ENCODE measurements at places on chromosomes 1 and 21.

GRCh38 chr1:117167402-117167801 lies 43.3 kb downstream of the VTCN1 start:
- no peak for DNase-seq

DNA sequence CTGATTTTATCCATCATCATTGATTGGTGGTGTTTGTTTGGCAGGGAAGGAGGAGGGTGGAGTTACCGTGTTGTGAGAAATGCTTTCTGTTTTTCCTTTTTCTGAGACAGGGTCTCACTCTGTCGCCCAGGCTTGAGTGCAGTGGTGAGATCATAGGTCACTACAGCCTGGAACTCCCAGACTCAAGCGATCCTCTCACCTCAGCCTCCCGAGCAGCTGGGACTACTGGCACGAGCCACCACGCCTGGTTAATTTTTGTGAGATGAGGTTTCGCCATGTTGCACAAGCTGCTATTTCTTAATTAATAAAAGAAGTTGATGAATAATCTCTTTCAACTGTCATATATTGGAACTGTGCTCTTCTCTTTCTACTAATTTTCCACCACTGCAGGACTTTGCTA lies 44.3 kb downstream of the HUNK start:
- no peak for DNase-seq

DNA sequence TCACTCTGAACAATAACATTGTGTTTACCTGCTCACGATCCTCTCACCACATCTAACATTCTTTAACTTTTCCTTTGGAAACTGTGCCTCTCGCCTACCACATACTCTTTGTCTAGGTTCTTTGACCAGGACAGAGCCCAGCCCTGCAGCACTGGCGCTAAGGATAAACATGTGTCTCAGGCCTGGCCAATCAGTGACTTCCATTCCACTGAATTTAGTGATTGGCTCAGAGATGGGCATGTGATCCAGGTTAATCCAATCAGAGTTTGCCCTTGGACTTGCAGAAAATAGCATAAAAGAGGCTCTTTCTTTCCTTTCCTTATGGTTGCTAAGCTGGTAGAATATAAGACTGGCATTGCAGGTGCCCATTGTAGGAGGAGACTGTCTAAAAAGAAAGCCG lies 605.7 kb downstream of the MATN1 start:
- DNase-seq = no peak

- no peak for DNase-seq
Observed at GRCh38 chr1:201724766-201725118, 104.2 kb upstream of the IPO9 start.

GRCh38 chr1:43666608-43667007 lies 16.7 kb downstream of the KDM4A start:
- DNase-seq = no peak

GRCh38 chr21:29430576-29430975 lies 131.9 kb downstream of the BACH1 start:
- DNase-seq = no peak

DNA sequence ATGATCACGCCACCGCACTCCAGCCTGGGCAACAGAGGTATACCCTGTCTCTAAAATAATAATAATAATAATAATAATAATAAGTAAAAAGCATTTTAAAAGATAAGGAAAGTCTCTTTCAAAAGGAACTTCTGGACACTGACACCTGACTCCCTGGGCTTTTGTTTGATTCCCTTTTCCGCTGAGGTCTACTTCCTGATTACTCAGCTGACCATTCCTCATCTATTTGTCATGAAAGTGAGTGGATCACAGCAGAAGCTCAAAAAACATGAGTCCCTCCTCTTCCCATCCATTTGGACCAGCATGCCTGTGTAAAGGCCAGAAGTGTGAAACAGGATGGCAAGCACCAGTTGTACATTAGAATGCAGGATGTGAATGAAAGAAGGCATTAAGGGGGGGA lies 61.1 kb upstream of the FBXO28 start:
- DNase-seq = no peak

All from CD4-positive, alpha-beta T cell treated with Interleukin-17A for 1 hour (primary cell).